ENCODE measurements at places on chromosomes 7 and 10.

DNA sequence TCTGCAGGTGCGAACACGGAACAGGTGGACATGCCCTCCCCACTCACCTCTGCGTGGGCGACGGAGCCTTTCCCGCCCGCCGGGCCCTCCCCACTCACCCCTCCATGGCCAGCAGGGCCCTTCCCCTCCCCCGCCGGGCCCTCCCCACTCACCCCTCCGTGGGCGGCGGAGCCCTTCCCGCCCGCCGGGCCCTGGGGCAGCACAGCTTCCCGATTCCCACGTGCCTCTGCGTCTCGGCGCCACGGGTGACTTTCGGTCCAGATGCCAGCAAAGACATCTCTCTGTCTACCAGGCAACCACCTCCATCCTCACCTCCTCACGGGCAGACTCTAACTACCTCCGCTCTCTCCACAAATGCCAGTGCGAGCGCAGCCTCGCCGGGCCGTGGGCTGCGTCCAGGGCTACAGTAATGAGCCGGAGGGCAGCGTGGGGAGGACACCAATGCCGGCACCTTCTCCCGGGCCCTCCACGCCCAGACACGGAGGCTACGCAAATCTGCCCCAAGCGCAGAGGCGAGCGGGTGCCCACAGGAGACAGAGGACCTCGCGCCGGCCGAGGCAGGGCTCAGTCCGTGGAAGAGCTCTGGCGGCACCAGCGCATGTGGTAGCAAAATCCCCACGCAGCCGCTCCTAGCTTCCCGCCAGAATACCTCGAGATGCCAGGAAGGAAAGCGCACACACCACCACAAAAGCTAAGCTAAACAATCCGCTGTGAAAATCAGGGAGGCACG lies 21.8 kb downstream of the GPER1 start:
- DNase-seq: no peak

GRCh38 chr10:117373823-117374505 lies 1.3 kb downstream of the PDZD8 start:
- peak; percentile 30 for DNase-seq

DNA sequence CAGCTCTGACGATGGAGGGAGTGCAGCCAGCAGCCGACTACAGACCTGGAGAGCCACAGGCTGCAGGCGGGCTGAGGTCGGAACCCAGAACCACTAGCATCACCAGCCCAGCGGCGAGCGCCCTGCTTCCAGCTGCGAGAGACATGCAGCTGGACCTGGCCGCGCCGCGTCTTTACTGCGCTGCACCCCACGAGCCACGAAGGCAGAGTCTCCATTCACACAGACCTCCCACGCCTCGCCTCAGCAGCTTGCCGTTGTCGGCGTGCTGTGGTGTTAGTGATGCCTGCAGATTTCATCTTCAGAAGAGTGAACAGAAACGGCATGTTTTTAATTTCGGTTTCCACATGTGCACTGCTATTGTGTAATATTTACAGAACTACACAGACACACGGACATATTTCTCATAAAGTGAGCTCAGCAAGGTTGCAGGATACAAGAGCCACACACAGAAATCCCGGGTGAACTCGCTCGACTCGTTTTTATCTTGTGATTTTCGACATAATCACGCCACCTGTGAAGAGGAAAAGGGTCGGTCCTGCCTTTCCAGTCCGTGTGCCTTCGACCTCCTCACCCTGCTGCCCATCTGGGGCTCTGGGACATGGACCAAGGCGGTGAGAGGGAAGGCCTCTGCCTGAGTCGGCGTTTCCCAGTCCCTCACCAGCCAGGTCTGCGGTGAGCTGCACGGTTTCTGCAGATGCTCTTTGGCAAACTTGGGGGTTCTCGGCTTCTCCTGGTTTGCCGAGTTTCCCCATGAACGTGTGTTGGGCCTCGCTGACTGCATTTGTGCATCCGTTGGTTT lies 252.2 kb downstream of the ELFN1 start:
- DNase-seq: no peak

DNA sequence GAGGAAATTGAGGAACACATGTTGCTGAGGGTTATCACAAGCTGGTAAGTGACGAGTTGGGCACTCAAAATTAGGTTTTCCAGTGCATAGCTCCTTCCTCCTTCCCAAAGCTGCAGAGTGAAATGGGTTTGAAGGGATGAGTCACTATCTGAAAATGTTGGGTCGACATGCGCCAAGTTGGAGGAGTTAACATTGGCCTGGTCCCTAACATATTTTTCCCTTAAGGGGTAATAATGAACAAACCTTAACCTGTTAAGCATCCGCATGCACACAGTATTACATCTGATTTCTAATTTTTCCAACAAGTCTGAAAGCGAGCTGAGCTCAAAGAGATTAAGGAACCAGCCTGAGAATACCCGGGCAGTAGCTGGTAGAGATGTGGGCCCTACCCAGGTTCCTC lies 20.7 kb upstream of the TECTB start:
- DNase-seq: no peak

DNA sequence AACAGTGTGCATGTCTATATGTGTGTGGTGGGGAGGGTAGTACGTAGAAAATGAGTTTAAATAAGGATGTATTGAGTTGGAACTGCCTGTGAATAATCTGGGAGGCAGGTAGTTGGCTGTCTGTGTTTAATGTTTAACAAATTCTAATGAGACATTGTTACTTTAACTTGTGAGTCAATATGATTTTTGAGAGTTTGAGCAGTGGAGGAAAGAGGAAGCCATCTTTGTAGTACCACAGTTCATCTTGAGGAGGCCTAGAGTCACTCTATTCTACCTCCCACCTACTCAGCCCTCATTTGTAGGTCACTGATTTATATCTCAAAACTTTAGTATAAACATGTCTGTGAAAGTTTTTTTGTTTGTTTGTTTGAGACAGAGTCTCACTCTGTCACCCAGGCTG lies 129.9 kb upstream of the ITGB1 start:
- no peak for DNase-seq

DNA sequence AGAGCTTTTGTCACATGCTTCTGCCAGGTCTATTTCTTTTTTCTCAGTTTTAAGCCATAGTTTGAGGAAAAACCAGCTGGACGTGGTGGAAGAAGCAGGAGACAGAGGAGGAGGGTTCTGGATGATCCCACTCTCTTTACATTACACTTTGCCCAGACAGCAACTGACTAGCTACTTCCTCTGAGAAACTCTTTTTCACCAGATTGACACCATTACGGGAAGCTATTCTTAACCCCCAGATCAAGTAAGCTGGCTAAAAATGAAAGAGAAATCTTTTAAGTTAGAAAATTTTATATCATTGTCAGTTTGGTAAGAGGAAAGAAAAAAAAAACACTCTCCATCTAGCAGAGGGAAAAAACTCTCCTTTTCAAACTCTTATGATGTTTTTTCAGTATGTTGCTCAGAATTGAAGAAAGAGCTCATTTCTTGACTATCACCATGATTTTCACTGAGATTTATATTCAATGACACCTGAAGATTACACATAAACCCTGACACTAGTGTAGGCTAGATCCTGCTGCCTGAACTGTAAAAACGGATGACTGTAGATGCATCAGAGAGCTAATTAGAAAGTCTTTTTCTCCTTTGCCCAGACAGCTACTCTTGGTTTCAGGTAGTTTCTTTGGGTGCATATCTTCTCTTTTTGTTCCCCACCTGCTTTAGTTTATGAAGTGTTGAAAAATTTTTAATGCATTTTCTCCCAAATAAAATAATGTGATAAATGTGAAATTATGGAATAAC lies 203.1 kb downstream of the TFEC start:
- DNase-seq: no peak
